Stomach (tissue), 19 donors: ENCODE measurements at places on chromosomes 12 and 14. TPM values are rescaled to one million over a fixed set of nuclear protein-coding genes. Genes with fewer than 3 reads are reported as not detected.
A peak's percentile ranks its signal among the peaks of the same experiment; 100 is the strongest.

Gene CCDC198
- total RNA-seq = not detected

Gene OTX2
- total RNA-seq = not detected

Gene MYO1H
- total RNA-seq = not detected

Gene SLC25A47
- not detected for total RNA-seq

Gene ADAM20
- not detected for total RNA-seq

Gene PALS1
- 26.8 TPM for total RNA-seq

Gene OR4K15
- not detected for total RNA-seq

Gene AQP2
- not detected for total RNA-seq

GRCh38 chr14:105068818-105069217 is 3.6 kb upstream of the GPR132 start:
- peaks cover 16% of the 10 kb centered on the region for H3K27me3 ChIP-seq
- no peak for DNase-seq
- H3K4me1 ChIP-seq = no peaks in the 10 kb centered on the region
- H3K27ac ChIP-seq = no peak overlapping the region
- no peaks in the 10 kb centered on the region for H3K36me3 ChIP-seq
- H3K4me3 ChIP-seq = no peak overlapping the region

GRCh38 chr12:18747895-18748294 is 10.0 kb downstream of the CAPZA3 start:
- peaks cover 15% of the 10 kb centered on the region for H3K4me1 ChIP-seq
- H3K36me3 ChIP-seq = no peaks in the 10 kb centered on the region
- peak; percentile 11 for DNase-seq
- H3K27ac ChIP-seq = no peak overlapping the region

GRCh38 chr12:82874945-82875344 is 188.2 kb downstream of the TMTC2 start:
- no peaks in the 10 kb centered on the region for H3K36me3 ChIP-seq
- H3K27me3 ChIP-seq = no peaks in the 10 kb centered on the region
- H3K4me1 ChIP-seq = peaks cover 8% of the 10 kb centered on the region
- H3K27ac ChIP-seq = no peak overlapping the region
- peak; percentile 57 for DNase-seq
- no peak overlapping the region for H3K4me3 ChIP-seq

GRCh38 chr12:111427417-111428074 is 21.8 kb downstream of the SH2B3 start:
- peaks cover 29% of the 10 kb centered on the region for H3K4me1 ChIP-seq
- H3K4me3 ChIP-seq = no peak overlapping the region
- DNase-seq = no peak
- H3K27me3 ChIP-seq = no peaks in the 10 kb centered on the region
- H3K36me3 ChIP-seq = no peaks in the 10 kb centered on the region
- peak overlapping the region; percentile 78 for H3K27ac ChIP-seq

- no peaks in the 10 kb centered on the region for H3K4me1 ChIP-seq
- no peaks in the 10 kb centered on the region for H3K27me3 ChIP-seq
- H3K4me3 ChIP-seq = no peak overlapping the region
- no peaks in the 10 kb centered on the region for H3K36me3 ChIP-seq
- DNase-seq = no peak
- H3K27ac ChIP-seq = no peak overlapping the region
Measured at GRCh38 chr12:70052476-70052875, 190.8 kb upstream of the CNOT2 start.

DNA sequence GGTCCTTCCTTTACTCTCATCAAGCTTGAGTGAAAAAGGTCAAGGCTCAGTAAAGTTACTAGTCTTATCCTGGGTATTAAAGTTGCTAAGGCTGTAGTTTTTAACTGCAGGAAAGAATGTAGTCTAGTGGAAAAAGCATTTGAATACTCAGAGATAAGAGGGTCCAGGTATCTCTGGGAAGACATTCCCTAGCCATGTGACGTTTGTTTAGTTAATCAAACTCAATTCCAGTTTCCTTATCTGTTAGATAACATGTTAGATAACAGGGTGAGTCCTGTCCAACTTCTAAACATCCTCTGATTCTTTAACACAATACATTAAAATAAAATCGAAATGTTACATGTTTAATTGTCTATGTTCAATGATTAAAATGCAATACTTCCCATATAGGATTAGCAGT is 720.7 kb upstream of the LMO3 start:
- H3K36me3 ChIP-seq = no peaks in the 10 kb centered on the region
- no peaks in the 10 kb centered on the region for H3K27me3 ChIP-seq

GRCh38 chr14:73788317-73788598 is 63.4 kb upstream of the PTGR2 start:
- H3K27me3 ChIP-seq = no peaks in the 10 kb centered on the region
- no peak for DNase-seq
- peak overlapping the region; percentile 32 for H3K27ac ChIP-seq
- peaks cover 70% of the 10 kb centered on the region for H3K4me1 ChIP-seq
- H3K4me3 ChIP-seq = peak overlapping the region; percentile 64

DNA sequence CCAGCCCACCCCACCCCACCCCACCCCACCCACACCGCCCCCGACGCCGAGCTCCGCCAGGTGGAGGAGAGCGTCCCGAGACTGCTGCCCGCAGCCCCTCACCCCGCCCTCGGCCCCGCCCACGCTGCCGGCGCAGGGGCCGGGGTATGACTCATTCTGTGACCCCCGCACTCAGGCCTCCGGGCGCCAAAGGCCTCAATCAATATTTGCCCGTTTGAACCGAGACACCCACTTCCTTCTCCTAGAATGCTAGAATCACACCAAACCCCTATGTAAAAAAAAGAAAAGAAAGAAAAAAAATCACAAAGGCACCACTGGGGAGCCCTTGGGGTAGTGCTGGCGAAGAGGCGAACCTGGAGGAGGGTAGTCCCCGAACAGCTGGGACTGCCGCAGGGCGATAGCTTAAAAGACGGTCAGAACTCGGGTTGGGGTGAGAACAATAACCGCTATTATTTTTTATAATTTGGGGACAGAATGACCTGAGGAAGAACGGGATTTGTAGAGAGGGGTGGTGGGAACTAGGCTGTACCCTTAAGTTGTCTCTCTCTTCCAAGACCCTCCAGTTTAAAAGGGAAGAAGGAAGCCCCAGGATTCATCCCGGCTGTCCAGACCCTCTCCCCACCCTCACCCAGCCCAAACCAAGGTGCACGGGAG is 894 bp downstream of the KRT8 start:
- peaks cover 31% of the 10 kb centered on the region for H3K36me3 ChIP-seq
- DNase-seq = peak; percentile 78
- peak overlapping the region; percentile 54 for H3K4me3 ChIP-seq
- H3K4me1 ChIP-seq = peaks cover 27% of the 10 kb centered on the region

- DNase-seq = no peak
- H3K27me3 ChIP-seq = peaks cover 3% of the 10 kb centered on the region
- H3K27ac ChIP-seq = no peak overlapping the region
- H3K4me3 ChIP-seq = no peak overlapping the region
- H3K36me3 ChIP-seq = no peaks in the 10 kb centered on the region
Measured at GRCh38 chr12:9808504-9808903, 18.8 kb upstream of the KLRF1 start.

- H3K4me3 ChIP-seq = no peak overlapping the region
- H3K36me3 ChIP-seq = no peaks in the 10 kb centered on the region
- DNase-seq = no peak
- no peak overlapping the region for H3K27ac ChIP-seq
- no peaks in the 10 kb centered on the region for H3K27me3 ChIP-seq
Measured at GRCh38 chr14:96130854-96131253, 73.8 kb upstream of the BDKRB2 start.

DNA sequence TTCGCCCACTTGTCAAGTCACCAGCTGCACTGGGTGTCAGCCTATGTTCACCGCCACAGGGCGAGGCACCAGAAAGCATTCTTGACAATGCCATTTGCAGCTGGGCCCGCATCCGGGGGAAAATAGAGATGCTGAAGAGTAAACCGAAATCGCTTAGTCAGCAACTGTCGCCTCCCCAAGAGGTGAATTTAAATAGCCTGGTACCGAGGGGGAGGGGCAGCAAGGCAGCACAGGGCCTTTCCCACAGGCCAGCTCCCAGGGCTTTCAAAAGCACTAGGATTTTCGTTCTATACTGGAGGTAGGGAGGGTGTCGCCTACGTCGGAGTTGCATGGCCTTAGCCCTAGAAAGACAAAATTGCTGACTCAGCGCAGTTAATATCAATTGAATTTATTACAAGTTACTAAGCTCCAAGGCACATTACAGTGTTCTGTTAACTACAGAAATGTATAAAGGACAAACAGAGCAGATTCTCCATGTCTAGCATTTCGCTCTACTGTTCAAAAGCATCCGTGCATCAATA is 4.3 kb downstream of the IRF2BPL start:
- peak overlapping the region; percentile 86 for H3K4me3 ChIP-seq
- H3K36me3 ChIP-seq = peaks cover 19% of the 10 kb centered on the region
- H3K27me3 ChIP-seq = no peaks in the 10 kb centered on the region
- H3K27ac ChIP-seq = peak overlapping the region; percentile 100

GRCh38 chr14:68547305-68548193 is 245.3 kb downstream of the ZFP36L1 start:
- H3K4me3 ChIP-seq = no peak overlapping the region
- DNase-seq = peak; percentile 79
- no peaks in the 10 kb centered on the region for H3K27me3 ChIP-seq
- peak overlapping the region; percentile 94 for H3K27ac ChIP-seq
- no peaks in the 10 kb centered on the region for H3K36me3 ChIP-seq
- H3K4me1 ChIP-seq = peaks cover 86% of the 10 kb centered on the region

- H3K27ac ChIP-seq = no peak overlapping the region
- no peak overlapping the region for H3K4me3 ChIP-seq
- H3K36me3 ChIP-seq = peaks cover 46% of the 10 kb centered on the region
- no peak for DNase-seq
- no peaks in the 10 kb centered on the region for H3K27me3 ChIP-seq
Measured at GRCh38 chr12:121523741-121524140, 57.1 kb downstream of the KDM2B start.

DNA sequence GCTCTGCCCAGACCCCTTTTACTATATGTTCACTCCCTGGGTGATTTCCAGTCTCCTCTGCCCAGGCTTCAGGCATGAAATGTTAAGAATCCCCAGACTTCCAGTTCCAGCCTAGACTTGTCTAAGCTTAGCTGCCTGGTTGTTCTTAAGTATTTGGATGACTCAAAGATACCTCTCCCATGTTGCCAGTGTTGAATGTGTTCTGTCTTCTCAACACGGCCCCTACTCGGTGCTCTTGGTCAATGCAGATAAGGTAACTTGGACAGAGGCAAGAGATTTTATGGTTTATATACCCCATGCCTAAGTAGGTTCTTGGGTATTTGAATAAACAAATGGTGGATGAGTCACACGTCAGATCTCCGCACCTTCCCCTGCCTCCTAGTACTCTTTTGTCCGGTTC is 13.6 kb downstream of the PIWIL1 start:
- H3K27ac ChIP-seq = no peak overlapping the region
- no peak overlapping the region for H3K4me3 ChIP-seq
- DNase-seq = no peak

GRCh38 chr14:103512701-103513611 is 9.7 kb downstream of the CKB start:
- peak overlapping the region; percentile 80 for H3K27ac ChIP-seq
- H3K27me3 ChIP-seq = no peaks in the 10 kb centered on the region
- peaks cover 38% of the 10 kb centered on the region for H3K36me3 ChIP-seq
- no peak overlapping the region for H3K4me3 ChIP-seq

DNA sequence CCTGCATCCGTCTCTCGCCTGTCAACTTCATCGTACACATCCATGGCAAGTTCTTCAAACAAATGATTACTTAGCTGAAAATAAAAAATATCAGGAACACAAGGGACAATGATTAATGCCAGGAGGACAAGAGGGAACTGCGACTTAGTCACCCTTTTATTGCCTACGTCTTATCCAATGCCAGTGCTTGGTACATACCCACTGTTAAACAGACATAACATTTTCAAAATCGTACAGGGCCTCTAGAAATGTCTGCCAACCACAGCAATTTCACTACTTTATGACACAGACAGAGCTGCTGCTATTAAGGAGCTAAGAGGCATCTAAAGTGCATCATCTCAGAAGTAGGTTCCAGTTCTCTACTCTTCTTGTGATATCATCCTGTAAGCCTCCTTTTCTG is 34.6 kb downstream of the GIT2 start:
- no peaks in the 10 kb centered on the region for H3K4me1 ChIP-seq
- no peak overlapping the region for H3K27ac ChIP-seq
- H3K4me3 ChIP-seq = no peak overlapping the region
- no peaks in the 10 kb centered on the region for H3K27me3 ChIP-seq
- H3K36me3 ChIP-seq = peaks cover 31% of the 10 kb centered on the region

GRCh38 chr12:4099276-4099675 is 174.3 kb upstream of the CCND2 start:
- H3K36me3 ChIP-seq = no peaks in the 10 kb centered on the region
- DNase-seq = no peak
- no peak overlapping the region for H3K27ac ChIP-seq
- no peaks in the 10 kb centered on the region for H3K4me1 ChIP-seq
- H3K4me3 ChIP-seq = no peak overlapping the region

- H3K27ac ChIP-seq = no peak overlapping the region
- H3K4me3 ChIP-seq = no peak overlapping the region
- H3K27me3 ChIP-seq = no peaks in the 10 kb centered on the region
Measured at GRCh38 chr12:70180130-70180529, 63.1 kb upstream of the CNOT2 start.

- H3K4me1 ChIP-seq = no peaks in the 10 kb centered on the region
- no peaks in the 10 kb centered on the region for H3K36me3 ChIP-seq
- DNase-seq = no peak
- H3K27ac ChIP-seq = no peak overlapping the region
- H3K27me3 ChIP-seq = no peaks in the 10 kb centered on the region
- no peak overlapping the region for H3K4me3 ChIP-seq
Measured at GRCh38 chr12:10191865-10192264, 13.0 kb downstream of the TMEM52B start.

- no peak overlapping the region for H3K4me3 ChIP-seq
- H3K4me1 ChIP-seq = peaks cover 40% of the 10 kb centered on the region
- H3K27ac ChIP-seq = no peak overlapping the region
- no peak for DNase-seq
- H3K27me3 ChIP-seq = peaks cover 4% of the 10 kb centered on the region
Measured at GRCh38 chr14:103898711-103899110, 29.5 kb upstream of the TDRD9 start.

GRCh38 chr12:88643685-88644084 is 63.4 kb upstream of the KITLG start:
- H3K27me3 ChIP-seq = no peaks in the 10 kb centered on the region
- H3K36me3 ChIP-seq = no peaks in the 10 kb centered on the region
- no peak overlapping the region for H3K4me3 ChIP-seq
- H3K4me1 ChIP-seq = no peaks in the 10 kb centered on the region

- no peaks in the 10 kb centered on the region for H3K27me3 ChIP-seq
- H3K36me3 ChIP-seq = no peaks in the 10 kb centered on the region
- no peak overlapping the region for H3K4me3 ChIP-seq
- H3K27ac ChIP-seq = no peak overlapping the region
- no peak for DNase-seq
- no peaks in the 10 kb centered on the region for H3K4me1 ChIP-seq
Measured at GRCh38 chr12:16563504-16563903, 42.5 kb downstream of the LMO3 start.
